ENCODE measurements at places on chromosomes 7 and 10. TPM values are rescaled to one million over a fixed set of nuclear protein-coding genes. Genes with fewer than 3 reads are reported as not detected.

The GIMAP8 gene
- 14.4 TPM for total RNA-seq

GRCh38 chr7:47253650-47254080, 328.2 kb downstream of the TNS3 start:
- DNase-seq: no peak

DNA sequence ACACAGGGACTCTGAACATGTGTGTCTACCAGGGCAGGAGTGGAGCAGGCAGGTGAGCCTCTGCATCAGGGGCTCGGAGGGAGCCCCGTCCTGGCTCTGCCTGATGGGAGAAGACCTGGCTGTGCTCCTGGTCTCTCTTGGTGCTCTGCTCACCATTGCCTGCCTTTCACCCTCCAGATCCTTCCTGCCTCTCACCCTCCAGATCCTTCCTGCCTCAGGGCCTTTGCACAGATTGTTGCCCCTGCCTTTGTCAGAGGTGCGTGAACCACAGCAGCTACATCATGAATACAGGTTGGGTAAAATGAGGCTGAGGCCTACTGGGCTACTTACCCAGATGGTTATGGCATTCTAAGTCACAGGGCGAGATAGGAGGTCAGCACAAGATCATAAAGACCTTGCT, 16.6 kb downstream of the COL26A1 start:
- no peak for DNase-seq

The LRRC18 gene
- total RNA-seq: not detected

The MPP7 gene
- 4.8 TPM for total RNA-seq

GRCh38 chr10:116831790-116832189, 17.5 kb upstream of the ENO4 start:
- no peak for DNase-seq

GRCh38 chr10:77653210-77653609, 15.6 kb upstream of the KCNMA1 start:
- DNase-seq: no peak

Measured in omental fat pad (tissue), 4 donors.